Stimulated activated CD4-positive, alpha-beta T cell treated with anti-CD3 and anti-CD28 coated beads, Interleukin-4, amount 100 ng/mL, for 1 hour (primary cell): ENCODE measurements at places on chromosomes 12 and 14.

GRCh38 chr12:53983950-53984572, 885 bp upstream of the HOXC10 start:
- no peak for DNase-seq

- DNase-seq, result no peak
Measured at GRCh38 chr12:34300376-34301250, 278.3 kb downstream of the ALG10 start.

DNA sequence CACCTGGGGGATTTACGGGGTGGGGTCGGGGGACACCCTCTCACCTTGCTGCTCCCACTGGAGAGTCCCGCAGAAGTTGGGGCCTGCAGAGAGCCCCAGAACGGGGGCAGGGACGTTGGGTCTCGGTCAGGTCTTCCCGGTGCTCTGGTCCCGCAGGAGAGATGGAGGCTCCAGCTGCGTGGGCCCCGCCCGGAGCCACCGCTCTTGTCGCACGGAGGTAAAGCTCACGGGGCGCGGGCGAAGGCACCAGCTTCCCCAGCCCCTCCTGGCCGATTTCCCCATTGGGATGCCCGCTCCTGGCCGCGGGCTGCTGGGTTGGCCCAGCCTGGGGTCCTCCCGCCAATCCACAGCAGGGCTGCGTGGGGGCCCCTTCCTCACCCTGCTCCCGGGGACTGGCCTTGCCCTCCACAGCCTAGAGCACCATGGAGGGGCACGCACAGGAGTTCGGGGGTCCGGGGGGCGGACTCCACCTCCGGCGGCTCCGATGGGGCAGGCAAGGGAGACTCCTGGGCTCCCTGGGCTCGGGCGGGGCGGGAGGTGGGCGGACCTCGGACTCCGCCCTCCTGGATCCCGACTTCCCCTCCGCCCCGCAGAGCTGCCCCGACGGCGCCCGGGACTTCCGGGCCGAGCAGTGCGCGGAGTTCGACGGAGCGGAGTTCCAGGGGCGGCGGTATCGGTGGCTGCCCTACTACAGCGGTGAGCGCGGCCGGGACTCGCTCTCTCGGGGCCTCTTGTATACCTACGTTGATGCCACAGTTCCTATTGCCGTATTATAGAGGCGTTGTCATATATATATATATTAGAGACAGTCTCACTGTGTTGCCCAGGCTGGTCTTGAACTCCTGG, 8.4 kb downstream of the PAPLN start:
- peak; percentile 46 for DNase-seq

GRCh38 chr12:10018386-10018785, 8.0 kb downstream of the CLEC12B start:
- no peak for DNase-seq

GRCh38 chr14:68135566-68135965, 316.0 kb downstream of the RAD51B start:
- DNase-seq, result no peak

- DNase-seq, result no peak
Measured at GRCh38 chr14:61226015-61226654, 55.0 kb downstream of the TMEM30B start.

- no peak for DNase-seq
Measured at GRCh38 chr14:78090864-78091263, 79.3 kb upstream of the NRXN3 start.

GRCh38 chr12:67034110-67034879, 234.9 kb upstream of the CAND1 start:
- no peak for DNase-seq

- no peak for DNase-seq
Measured at GRCh38 chr12:131947482-131948027, 2.2 kb upstream of the EP400 start.

DNA sequence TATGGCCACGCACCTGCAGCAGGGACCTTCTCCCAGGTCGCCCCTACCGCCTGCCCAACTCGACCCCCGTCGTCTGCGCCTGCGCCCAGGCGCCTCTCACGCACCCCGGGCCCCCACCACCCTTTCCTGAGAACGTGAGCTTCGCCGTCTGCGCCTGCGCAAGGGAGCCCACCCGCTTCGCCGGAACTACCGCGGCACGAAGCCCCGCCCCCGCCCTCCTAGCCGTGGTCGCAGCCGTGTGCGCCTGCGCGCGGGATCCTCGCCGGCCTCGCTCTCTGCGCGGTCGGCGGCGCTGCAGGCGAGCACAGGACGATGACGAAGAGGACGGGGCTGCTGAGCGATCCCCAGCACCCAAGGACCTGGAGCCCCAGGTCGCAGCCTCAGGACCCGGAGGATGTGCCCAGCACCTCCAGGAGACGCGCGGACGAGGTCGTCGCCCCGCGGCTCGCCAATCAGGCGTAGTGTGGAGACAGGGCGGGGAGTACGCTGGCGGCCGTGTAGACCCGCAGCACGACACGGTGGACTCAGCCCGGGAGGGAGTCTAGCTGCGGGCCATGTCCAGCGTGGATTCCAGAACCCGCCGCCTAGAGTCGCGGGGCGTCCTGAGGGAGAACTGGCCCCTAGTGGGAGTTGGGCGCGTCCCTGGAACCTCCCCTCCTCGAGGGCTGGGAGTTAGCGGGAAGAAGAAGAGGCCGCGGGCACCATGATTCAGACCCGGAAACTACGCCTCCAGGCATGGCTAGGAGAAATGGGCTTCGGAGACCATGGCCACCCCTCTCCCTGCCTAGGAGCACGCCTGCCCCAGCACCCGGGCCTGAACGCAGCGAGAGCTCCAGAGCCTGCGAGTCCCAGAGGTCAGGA, 1120.8 kb upstream of the TMEM132C start:
- DNase-seq, result peak; percentile 83

GRCh38 chr12:52573743-52574142, at the start of gene KRT74:
Gene KRT74, minus strand, starts transcription at chr12:52573843. Its CDS starts 66 bp downstream, at chr12:52573777.
- DNase-seq, result no peak

DNA sequence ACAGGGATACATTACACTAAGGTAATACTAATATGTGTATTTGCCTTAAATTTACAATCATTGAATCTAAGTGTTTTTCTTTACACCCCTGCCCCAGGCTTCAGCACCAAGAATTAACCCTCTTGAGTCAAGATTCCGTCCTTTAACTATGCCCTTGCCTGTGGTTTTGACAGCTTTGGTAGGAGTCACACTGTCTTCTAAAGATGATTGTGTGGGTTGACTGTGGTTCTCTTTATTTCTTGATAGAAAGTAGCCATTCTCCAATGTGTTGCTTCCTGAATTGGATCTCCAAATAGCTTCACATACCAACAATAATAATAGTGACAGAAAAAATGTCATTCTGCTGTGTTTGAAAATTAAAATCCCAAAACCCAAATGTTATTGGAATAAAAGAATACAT, 3.6 kb downstream of the CLEC7A start:
- no peak for DNase-seq

DNA sequence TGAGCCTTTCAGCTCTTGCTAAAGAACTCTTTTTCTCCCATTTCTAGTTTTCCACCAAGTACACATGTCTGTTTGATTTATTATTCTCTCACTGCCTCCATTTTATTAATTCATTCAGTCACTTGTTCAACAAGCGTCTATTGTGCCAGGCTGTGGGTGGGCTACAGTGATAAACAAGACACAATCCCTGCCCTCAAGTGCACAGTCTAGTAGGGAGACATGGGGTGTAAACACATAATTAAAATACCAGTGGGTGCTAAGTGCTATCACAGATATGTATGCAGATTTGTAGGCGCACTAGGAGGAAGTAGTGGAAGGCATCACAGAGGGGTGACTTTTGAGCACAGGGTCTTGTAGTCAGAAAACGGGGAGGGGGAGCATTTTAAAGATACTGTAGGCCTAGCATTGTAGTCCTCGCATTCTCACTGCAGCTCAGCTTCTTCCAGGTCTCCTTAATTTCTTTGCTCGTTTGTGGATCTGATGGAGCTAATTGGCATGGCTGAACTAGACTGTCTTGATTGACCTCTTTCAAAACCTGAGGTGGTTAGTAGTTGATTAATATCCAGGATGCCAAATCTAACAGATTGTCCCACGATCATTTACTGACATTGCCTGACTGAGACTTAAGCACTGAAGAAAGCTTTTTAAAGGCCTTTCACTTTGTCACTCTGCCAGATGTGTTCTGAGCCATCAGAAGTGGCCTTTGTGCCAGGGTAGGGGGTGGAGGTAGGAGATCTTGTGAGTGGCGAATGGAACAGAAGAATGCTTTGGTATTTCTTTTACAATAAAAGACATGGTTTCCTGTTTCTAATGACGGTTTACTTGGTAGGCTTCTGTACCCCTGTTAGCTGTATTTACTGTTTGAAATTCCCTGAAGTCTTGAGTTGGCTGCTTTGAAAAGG, 116.9 kb downstream of the DIP2B start:
- DNase-seq, result no peak

- peak; percentile 7 for DNase-seq
Measured at GRCh38 chr14:50363714-50364111, 33.0 kb downstream of the CDKL1 start.

DNA sequence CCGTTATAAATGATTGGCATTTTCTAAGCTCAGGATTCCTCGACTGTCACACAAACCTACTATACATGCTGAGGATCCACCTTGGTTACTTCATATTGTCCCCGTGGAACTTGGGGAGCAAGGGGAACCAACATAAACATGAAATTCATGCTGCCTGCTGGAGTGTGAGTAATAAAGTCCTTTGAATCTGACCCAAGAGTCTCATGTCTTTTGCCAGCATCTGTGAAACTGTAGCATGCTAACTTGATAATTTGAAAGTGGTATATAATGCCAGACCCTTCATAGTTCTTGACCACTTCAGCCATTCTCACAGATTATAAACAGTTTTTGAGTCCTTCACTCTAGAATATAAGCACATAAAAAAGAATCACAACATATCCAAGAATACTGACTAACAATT, 17.1 kb downstream of the SLC35F4 start:
- no peak for DNase-seq

GRCh38 chr14:40368314-40368713, 936.1 kb upstream of the FBXO33 start:
- DNase-seq, result no peak

GRCh38 chr14:50038398-50039119, 77.8 kb downstream of the VCPKMT start:
- DNase-seq, result peak; percentile 61

DNA sequence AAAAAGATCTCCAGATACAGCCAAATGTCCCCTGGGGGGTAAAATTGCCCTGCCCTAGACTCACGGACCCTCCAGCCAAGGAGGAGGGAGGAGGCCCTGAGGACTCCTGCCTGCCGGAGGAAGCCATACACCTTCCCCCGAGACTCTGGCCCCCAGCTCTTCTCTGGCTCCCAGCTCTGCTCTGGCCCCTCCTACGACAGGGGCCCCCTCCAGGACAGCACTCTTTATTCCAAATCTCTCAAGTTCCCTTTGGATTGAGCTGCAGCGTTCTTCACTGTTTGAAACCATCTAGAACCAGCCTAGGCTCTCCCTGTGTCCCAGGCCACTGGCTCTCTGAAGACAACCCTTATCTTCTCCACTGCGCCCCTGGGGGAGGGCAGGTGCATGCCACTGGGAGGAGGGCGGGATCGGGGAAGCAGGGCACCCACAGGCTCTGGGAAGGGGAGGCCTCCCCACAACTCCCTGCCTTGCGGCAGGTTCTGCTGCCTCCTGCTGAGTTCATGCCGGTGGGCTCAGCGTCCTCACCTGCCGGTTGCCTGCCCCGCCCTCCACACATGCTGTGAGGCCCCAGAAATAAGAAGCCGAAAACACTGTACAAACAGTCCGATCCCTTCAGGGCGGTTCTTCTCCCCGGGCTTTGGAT, 112.7 kb downstream of the DICER1 start:
- DNase-seq, result no peak

- no peak for DNase-seq
Measured at GRCh38 chr14:88983755-88984154, 159.3 kb downstream of the TTC8 start.

DNA sequence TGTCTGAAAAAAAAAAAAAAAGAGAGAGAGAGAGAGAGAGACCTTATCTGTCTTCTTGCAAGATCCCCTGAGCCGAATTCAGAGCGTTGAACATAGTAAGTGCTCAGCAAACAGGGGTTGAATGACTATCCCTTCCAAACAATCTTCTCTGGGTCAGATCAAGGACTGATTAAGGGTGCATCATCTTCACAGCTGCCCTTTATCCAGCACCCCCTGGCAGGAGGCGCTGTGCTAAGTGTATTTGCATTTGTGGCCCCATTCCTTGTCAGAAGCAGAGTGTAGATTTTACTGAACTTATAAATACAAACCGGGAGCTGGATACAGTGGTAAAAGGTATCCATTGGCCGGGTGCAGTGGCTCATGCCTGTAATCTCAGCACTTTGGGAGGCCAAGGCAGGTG, 8.8 kb upstream of the TRPV4 start:
- no peak for DNase-seq

DNA sequence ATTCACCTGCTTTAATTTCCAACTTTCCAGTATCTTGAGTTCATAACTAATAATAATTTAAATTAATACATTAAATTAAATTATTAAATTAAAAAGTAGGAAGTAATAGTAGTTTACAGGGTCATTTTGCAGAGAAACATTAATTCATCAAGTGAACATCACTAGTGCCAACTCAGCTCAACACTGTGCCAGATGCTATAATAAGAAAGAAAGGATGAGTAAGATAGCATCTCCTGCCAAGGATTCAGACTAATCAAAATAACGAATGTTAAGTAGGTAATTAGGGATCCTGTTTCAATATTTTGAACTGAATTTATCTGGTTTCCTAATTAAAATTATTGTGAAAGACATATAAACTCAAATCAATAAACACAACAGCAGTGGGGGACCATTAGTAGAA, 596.7 kb downstream of the SLC6A15 start:
- no peak for DNase-seq

- no peak for DNase-seq
Measured at GRCh38 chr12:66066137-66066928, 64.2 kb downstream of the LLPH start.

DNA sequence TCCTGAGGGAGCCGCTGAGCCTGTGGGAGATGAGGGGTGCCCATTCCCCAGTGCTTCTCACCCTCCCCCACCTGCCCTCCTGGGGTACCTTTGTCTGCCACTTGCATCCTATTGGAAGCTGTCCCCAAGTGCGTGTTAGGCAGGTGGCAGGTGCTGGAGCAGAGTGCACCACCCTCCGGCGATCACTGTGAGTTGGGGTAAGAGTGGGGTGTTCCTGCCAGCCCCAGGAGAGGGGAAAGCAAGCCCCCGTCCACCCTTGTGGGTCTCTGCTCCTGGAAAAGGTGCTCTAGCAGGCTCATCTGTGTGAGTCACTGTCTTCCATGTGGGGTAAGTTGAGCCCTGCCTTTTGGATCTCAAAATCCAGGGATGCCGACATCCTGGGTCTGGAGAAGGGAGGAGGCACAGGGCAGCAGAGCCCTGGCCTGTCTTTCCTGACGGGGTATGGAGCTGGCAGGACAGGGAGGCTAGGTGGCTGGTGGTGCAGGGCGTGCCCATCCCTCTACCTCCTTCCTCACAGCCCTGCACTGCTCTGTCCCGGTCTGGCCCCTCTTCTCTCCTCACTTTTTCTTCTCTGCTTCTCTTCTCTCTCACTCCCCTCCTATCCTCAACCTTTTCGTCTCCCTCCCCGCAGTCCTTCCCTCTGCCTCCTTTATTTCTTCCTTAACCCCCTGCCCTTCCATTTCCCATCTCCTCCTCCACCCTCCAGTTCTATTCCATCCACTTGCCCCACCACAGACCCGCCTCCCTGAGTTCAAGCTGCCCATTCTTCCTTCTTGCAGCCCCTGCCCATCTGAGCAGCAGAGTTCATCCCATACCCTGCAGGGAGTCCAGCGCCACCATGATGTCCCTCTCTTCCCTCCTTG, 20.1 kb upstream of the KRT7 start:
- no peak for DNase-seq

GRCh38 chr12:73159954-73160353, 887.8 kb downstream of the TRHDE start:
- no peak for DNase-seq

- DNase-seq, result no peak
Measured at GRCh38 chr12:52347016-52347415, 20.3 kb downstream of the KRT85 start.
